ENCODE measurements at places on chromosomes 1 and 21.

GRCh38 chr1:108780937-108781574, 34.6 kb downstream of the STXBP3 start:
- no peak for DNase-seq

DNA sequence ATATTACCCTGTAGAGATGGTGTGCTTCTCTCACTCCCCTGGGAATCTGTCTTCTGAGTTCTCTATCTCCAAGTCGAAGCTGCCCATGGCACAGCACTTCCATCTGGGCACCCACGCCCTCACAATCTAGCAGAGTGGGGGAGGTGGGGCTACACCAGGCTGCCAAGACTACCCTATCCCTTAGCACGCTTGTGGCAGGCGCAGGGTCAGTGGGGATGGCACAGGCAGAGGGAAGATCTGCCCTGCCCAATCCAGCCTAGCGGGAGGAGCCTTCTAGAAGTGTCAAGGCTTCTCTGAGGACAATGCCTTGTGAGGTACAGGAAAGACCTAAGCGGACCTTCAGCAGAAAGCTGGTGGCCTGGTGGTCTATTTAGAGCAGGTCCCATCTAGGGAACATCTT, 49.1 kb downstream of the DMAP1 start:
- no peak for DNase-seq

- DNase-seq = no peak
These were observed 251.1 kb upstream of the IRF2BP2 start for GRCh38 chr1:234861024-234861620.

- DNase-seq = no peak
These were observed 50.7 kb upstream of the H6PD start for GRCh38 chr1:9183898-9184297.

DNA sequence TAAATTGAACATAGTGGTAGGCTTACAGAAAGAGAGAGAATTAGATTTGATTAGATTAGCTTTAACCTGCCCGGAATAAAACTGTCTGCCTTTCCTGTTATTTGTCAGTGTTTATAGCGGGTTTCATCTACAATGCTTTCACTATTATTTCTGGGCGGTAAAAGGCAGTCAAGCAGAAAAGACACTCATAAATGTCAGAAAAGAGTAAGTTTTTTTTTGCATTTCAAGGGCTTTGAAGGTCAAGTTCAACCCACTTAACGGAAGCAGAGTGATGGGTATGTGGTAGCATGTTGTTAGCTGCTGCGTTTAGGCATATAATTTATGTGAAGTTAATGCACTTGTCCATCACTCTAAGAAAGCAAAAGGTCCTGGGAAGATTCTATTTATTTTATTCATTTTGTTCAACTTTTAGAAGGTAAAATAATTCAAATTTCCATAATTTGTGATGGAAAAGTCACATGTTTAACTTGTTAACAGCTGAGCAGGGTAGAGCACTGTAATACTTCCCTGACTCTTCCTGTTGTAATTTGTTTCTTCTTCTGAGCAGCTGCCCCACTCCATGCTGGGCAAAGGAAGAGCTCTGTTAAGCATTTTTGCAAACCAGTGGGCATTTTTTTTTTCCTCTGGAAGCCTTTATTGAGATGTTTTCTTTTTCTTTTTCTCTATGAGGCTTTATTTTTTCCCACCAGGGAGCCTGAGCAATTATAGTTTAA, 220.1 kb downstream of the ST6GALNAC3 start:
- no peak for DNase-seq
